Right cardiac atrium (tissue), 5 donors: ENCODE measurements at places on chromosomes 1 and 21. TPM values are rescaled to one million over a fixed set of nuclear protein-coding genes. Genes with fewer than 3 reads are reported as not detected.

- DNase-seq, result no peak
Observed at GRCh38 chr1:225613006-225613405, 39.9 kb downstream of the ENAH start.

DNA sequence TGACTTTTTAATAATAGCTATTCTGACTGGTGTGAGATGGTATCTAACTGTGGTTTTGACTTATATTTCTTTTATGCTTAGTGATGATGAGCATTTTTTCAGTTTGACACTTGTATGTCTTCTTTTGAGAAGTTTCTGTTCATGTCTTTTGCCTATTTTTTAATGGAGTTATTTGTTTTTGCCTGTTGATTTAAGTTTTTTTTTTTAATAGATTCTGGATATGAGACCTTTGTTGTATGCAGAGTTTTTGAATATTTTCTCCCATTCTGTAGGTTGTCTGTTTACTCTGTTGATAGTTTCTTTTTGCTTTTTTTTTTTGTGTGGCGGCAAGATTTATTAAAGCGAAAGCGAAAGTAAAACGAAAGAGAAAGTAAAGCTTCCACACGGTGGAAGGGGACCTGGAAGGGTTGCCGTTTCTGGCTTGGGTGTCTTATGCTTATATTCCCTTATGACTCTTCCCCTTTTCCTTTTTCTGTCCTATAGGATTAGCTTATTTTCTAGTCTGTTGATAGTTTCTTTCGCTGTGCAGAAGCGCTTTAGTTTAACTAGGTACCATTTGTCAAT is 67.6 kb downstream of the TBX19 start:
- no peak for DNase-seq

GRCh38 chr1:19872190-19872589 is 10.0 kb upstream of the OTUD3 start:
- no peak for DNase-seq

DNA sequence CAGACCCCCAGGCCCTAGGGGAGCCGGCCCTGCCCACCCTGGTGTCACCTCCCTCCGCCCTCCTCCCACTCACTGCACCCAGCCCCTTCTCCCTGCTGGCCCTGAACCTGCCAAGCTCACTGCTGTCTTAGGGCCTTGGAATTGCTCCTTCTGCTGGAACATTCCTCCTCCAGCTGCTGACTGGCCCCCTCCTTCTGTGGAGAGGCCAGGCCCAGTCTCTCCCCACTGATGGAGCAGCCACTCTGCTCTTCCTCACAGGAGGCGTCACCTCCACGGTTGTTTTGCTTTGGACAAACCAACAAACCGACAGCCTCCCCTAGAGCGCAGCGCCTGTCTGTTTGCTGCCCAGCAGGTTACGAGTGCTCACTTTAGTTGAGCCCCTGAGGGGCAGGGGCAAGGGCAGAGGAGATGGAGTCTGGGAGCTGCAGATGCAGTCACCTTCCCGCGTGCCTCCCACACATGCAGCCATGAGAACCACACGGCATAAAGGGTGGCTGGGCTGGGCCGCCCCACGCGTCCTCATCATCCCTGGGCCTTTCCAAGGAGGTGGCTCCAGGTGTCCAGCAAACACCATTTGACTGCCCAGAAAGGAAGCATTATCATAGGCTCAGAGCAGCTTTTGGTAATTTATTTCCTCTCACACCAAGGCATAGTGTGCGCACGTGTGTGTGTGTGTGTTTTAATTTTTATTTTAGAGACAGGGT is 9.4 kb downstream of the OXCT2 start:
- DNase-seq, result no peak

DNA sequence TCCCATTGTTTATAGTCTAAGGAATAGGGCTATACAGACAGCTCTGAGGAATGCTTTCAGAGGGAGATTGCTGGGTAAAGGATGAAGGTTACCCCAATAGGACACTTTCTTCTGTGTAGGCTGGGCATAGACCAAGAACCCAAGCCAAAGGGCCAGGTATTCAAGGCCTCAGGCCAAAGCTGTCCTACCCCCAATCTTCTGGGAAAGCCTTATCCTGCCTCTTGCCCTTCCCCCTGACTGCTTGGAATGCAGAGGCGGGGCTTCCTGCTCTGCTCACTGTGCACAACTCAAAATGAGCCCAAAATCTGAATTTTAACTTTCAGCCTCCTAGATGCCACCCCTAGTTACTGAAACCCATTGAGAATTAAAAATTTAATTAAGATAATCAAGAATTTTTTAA is 2.2 kb downstream of the OR10Z1 start:
- DNase-seq, result no peak

DNA sequence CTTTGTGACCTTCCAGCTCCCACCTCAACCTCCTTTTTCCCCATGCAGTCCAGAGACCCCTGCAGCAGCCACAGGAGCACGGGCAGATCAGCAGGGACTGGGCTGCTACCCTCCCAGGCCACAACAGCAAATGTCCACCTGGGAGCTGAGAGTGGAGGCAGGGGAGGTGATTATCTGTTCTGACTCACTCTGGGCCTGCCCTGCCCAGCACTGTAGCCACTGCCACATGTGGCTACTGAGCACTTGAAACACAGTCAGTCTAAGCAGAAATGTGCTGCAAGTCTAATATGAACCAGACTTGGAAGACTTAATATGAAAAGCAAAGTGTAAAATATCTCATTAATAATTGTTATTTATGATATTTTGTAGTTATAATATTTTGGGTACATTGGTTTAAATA is 148.9 kb upstream of the VANGL1 start:
- DNase-seq, result no peak

GRCh38 chr1:2022063-2022770 is 3.1 kb downstream of the GABRD start:
- no peak for DNase-seq

DNA sequence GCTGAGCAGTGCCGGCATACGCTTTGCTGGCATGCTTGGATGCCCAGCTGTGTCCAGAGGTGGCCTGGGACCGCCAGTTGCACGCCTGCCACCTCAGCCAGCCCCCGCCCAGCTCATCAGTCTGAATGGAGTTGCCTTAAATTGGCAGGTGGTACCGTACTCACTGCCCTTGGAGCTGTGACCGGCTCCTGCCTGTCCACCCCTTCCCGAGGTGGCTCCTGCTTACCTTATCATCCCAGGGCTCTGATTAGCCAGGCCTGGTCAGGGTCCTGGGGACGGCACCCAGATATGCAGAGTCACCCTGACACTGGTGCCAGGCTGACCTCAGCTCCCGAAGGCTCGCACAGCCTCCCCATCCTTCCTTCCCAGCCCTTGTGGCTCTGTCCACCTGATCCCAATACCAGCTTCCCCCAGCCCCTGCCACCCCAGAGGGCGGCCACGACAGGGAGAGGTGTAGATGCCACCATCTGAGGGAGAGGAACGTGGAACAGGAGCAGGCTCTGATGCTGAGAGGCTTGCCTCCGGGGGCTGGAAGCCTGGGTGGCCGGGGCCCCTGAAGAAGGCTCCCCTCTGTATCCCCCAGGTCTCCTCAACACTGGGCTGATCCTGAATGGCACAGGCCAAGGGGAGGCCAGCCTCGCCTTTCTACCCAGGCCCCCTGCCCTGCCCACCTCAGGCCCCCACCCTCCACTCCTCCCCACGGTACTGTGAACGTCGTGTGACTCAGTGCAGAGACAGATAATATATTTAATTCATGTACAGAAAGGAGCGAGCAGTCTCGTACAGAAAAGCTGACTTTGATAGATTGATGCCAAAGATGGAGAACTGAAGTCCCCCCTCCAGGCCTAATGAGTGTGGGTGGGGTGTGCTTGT is 27.8 kb downstream of the CDK18 start:
- peak; percentile 36 for DNase-seq

DNA sequence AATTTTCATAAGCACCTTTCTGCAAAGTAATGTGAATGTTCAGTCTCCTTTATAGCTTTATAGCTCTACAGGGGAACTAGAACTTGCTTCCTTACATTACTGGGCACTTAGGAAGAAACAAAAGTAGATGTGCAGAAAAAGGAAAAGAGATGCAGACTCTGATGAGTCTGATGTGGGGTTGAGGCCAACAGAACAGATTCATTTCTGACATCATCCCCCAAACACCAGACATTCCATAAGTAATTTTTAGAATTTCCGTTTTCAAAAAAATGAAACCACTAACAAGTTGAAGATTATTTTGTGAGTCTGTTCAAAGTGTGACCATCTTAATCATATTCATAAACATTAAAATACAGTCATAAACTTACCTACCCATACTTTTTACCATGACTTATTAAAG is 96.0 kb downstream of the NRIP1 start:
- DNase-seq, result no peak

DNA sequence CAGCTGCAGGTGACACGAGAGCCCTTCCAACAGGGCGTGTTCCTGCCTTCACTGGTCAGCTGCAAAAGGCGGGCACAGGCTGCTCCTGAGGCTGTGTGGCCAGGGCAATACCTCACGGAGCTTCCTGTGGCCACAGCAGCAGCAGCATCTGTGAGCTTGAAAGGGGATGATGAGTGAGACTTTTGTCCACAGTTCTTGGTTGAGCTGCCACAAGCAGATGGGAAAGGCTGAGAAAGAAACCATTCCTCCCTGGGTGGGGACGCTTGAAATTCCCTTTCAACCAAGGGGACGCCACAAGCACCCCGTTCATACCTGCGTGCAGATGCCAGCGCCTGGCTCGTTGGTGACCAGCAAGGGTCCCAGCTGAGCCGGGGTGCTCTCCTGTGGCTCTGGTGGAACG is 37.6 kb downstream of the B3GALT5 start:
- no peak for DNase-seq

DNA sequence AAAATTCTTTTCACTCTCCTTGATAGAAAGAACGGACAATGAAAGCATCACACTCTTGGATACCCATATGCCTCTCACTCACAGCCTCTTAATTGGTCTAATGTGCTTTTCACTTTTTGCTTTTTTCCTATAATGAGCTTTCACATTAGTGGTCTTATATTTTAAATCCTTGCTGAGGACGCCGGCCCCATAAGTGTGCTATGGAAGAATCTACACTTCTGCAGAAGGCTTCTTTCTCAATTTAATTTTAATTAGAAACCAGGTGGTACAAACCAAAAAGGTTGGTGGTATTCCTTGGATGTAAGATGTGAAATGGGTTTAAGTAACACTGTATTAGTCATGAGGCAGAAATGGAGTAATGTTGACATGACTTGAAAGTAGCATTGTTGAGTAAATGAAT is 190.6 kb upstream of the NFIA start:
- DNase-seq, result no peak

DNA sequence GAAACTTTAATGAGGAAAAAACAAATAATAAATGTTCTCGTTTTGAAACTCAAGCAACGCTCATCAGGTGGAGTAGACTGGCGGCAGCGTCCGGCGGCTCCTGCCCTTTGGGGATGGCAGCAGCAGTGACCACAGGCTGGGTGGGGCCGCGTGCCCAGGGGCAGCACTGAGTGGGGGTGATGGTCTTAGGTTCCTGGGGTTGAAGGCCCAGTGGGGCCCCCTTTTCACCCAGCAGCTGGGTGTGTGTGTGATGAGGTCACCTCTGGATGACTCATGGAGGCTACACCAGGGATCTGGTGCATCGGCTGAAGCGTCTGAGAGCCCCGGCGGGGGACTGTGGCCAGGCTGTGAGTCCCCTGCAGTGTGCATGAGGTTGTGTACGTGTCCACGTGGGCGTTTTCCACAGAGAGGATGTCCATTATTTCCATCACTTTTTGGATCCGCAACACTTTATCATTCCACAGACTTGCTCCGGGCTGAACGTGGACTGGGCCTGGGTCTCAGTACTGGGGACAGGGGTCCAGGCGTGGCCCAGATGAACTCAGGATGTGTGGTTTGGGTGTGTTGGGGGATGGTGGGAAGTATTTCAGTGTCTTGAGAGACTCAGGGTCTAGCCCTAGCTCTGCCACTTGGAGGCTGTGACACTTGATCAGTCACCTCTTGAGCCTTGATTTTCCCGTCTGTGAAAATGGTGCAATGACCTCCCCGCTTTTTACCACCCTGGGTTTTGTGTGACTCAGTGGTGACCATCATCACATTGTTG is 25.6 kb downstream of the LDLRAP1 start:
- peak; percentile 14 for DNase-seq

DNA sequence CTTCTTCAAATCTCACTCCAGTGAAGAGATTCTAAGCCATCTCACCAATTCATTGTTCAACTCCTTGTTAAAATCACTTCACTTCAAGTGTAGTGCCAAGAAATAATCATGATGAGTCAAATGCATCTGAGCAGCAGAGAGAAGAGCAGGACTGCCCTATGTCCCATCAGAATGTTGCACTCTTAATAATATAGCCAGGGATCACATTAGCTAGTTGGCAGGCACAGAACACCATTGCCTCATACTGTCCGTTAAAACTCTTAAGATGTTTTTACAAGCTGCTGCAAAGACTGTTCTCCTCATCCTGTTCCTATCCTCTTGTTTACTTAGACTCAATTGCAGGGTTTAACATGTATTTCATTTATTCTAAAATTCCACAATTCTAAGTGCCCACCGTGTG is 432.9 kb downstream of the PLPP3 start:
- no peak for DNase-seq

DNA sequence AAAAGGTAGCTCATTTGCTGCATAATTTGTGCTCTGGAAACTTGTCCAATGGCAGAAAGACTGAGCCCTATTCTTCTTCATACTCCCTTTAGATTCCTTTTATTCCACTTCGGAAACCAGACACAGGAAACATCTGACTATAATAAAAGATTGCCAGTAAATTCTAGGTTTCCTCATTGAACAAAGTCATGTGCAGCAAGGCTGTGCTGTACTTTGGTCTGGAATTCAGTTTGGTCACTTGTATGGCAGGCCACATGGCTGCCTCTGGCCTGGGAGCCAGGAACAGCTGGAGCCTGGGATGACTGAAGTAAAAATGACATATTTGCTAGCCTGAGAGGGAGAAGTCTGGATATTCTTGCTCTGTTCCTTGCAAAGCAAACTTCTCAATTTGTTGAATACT is 79.6 kb downstream of the ST3GAL3 start:
- DNase-seq, result peak; percentile 63

DNA sequence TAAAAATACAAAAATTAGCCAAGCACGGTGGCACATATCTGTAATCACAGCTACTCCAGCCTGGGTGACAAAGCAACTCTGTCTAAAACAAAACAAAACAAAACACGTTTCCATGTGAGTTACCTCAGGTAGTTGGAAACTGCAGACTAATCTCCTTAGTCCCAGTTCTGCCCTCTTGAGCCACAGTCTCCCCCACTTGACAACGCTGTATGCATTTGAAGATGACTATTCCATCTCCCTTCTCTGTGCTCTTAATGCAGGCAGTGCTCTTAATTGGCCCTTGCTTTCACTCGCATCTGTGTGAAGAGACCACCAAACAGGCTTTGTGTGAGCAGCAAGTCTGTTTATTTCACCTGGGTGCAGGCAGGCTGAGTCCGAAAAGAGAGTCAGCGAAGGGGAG is 19.6 kb upstream of the DHCR24 start:
- no peak for DNase-seq

- no peak for DNase-seq
Observed at GRCh38 chr1:222187566-222188332, 360.2 kb downstream of the HHIPL2 start.

The GJA9 gene
- total RNA-seq, result not detected

The LCE1E gene
- not detected for total RNA-seq

The CYP4X1 gene
- 3.5 TPM for total RNA-seq

The AGMAT gene
- not detected for total RNA-seq

The BRDT gene
- not detected for total RNA-seq

The IFNAR2 gene
- total RNA-seq, result 21.7 TPM
